ENCODE measurements at places on chromosomes 7 and 10. TPM values are rescaled to one million over a fixed set of nuclear protein-coding genes. Genes with fewer than 3 reads are reported as not detected.

GRCh38 chr10:75408911-75409885 lies 7.6 kb upstream of the ZNF503 start:
- DNase-seq: no peak

GRCh38 chr10:94963901-94964300 lies 25.4 kb downstream of the CYP2C9 start:
- DNase-seq: no peak

GRCh38 chr10:42879380-42880254 lies 97.0 kb downstream of the BMS1 start:
- no peak for DNase-seq

DNA sequence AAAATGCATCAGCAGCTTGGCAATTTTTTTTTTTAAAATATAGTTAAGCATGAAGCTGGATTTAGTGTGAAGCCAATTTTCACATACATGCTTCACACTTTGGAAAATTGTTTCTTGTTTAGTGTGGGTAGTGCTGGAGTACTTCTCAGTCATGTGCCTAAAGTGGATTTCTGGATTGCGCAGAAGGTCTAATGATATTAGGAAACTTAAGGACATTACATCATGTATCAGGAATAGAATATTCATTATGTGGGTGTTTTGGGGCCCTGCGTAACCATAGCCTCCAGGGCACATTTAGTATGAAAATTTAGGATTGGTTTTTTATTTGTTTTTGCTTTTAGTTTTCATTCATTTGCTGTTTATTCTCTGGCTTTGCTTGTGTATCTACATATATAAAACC lies 28.8 kb upstream of the BNIP3 start:
- no peak for DNase-seq

GRCh38 chr7:143379611-143380259 lies 1.4 kb upstream of the ZYX start:
- DNase-seq: peak; percentile 59

- no peak for DNase-seq
Observed at GRCh38 chr10:74077416-74077815, 73.2 kb downstream of the AP3M1 start.

- DNase-seq: no peak
Observed at GRCh38 chr10:69362471-69362954, 54.2 kb downstream of the TACR2 start.

DNA sequence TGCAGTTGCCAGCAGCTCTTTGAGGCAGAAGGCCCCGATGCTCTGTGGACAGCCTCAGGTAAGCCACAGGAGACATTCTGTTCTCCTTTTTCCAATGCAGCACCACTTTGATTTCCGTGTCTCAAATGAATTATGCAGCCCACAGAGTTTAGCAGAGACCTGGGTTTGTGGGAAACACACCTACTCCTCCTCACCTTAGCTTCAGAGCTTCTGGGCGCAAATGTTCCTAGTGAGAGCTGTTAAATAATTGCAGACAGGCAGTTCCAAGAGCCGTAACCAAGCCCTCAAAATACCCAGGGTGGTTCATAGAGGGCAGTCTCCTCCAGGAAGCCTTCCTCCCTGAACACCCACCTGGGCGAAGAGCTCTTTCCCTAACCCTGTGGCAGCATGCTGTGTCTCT lies 69.2 kb upstream of the AGK start:
- no peak for DNase-seq

- DNase-seq: peak; percentile 9
Observed at GRCh38 chr10:49748006-49748405, 14.1 kb downstream of the OGDHL start.

- DNase-seq: no peak
Observed at GRCh38 chr10:124474514-124475070, 13.0 kb downstream of the LHPP start.

DNA sequence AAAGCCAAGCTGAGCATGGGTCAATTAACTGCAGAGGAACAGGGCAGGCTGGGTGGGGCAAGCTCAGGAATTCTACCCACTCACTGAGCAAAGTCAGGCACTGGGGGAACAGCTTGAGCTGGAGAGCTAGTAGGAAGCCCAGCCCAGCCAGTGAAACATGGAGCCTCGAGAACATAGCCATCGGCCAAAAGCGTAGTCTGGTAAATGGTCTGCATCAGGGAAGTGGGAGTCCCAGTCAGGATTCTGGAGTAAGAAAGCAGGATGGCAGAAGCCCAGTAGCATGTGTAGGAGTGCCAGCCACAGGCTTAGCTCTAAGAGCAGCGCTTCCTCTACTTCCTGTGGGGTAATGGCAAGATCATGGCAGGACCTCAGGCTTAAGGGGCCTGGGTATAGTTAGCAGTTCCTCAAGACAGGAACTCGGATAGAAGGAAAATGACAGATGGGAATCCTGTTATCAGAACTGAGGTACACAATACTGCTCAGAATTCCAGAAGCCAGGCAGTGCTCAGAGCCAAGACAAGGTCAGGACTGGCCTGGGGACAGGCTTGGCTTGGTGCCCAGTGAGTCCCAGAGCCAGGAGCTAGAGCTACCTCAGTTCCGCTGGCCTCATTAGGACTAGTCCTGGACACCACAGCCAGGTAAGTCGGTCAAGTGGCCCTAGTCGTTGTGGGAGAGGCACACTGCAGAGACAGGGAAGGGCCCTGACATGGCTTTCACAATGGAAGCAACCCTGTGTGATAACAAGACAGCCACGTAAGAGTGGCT lies 65.4 kb upstream of the MXI1 start:
- DNase-seq: no peak

DNA sequence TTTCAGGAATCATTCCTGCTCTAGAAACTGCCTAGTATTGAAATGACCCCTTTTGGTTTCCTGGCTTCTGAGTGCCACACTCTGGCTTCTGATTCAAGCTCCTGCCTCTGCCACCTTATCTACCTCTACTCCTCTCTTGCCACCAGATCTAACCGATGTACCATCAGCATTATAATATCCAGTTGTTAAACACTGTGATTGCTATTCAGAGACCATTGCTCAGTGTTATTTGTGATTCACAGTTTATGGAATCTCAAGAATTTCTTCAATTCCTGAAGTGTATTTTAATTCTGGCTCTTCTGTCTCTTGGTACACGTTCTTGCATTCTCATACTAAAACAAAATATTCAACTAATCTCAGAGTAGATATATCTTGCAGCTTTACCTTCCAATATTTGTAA lies 88.7 kb downstream of the DYNC1I1 start:
- no peak for DNase-seq

DNA sequence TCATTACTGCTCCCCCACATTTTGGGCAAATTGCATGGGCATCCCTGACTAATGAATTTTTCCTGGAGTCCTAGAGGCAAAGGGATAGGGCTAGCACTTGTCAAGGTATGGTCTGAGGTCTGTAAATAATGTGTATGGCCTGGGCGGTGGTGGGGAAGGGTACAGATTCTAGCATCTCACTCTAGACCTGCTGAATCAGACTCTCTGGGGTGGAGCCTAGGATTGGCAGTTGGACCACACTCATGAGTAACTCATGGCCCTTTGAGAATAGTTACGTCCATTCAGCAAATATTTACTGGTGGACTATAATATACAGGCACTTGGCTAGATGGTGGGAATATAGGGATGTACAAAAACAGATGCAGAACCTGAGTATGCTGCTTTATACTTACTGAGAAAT lies 118.0 kb downstream of the CELF2 start:
- DNase-seq: no peak

GRCh38 chr7:133696056-133696455 lies 431.1 kb upstream of the LRGUK start:
- DNase-seq: no peak

GARS1 gene
- 203 TPM for total RNA-seq

GBX1 gene
- not detected for total RNA-seq

STEAP1 gene
- not detected for total RNA-seq

NRG3 gene
- total RNA-seq: not detected

PFKP gene
- 230 TPM for total RNA-seq

RNF133 gene
- total RNA-seq: not detected

All from activated CD8-positive, alpha-beta memory T cell treated with anti-CD3 and anti-CD28 coated beads, Interleukin-2, amount 10 ng/mL, durations not matched to agents 7 days and 5 days (primary cell).